ENCODE measurements at places on chromosomes 11 and 22.

DNA sequence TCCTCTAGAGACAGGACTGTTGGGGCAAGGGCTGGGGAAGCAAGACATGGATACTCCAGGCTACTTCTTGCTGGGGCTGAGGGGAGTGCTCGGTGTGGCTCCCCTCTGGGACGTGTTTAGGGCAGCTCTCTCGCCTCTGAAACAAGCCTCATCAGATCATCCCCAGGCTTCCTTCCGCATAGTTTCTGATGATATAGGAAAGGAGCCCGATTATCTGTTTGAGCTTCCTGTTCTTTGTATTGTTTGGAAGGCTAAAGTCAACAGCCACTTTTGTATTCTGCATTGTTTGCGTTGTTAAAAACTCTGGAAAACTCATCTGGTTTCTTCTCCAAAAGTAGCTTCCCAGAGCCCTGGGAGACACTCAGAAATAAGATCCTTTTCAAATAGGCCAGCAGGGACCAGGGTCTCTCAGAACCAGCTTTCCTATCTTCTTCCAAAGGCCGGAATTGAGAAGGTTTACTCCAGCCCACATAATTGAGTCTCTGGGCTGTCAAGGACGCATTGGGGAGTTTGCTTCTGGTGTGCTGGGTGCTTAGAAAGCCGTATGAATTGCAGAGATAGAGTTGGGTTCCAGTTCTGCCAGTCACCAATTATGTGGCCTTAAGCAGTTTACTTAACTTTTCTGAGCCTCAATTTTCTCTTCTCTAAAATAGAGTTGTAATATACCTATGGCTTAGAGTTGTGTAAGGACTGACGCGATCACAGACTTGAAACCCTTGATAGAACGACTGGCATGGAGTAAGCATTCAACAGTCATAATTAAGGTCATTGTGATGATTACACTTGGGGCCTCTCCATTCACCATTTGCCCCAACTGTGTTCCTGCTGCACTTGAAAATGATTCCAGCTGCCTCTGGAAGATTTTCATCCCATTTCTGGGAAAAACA lies 19.1 kb downstream of the CD44 start:
- no peak for DNase-seq

DNA sequence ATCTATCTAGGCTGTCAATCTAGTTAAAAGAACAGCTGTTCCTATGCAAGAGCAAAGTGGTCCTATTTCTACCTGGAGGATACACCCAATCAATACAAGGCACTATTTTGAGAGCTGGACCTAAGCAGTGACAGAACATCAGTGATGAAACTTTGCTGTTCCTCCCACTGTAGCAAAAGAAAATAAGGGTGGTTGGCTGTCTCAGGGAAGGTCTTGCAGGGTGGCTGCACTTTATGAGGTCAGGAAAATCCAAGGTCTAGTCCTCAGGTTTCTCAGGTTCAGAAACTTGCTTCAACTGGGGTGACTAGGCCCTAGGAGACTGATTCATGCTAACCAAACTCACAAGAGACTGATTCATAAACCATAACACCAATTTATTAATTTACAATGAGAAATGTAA lies 11.6 kb downstream of the CPSF7 start:
- no peak for DNase-seq

DNA sequence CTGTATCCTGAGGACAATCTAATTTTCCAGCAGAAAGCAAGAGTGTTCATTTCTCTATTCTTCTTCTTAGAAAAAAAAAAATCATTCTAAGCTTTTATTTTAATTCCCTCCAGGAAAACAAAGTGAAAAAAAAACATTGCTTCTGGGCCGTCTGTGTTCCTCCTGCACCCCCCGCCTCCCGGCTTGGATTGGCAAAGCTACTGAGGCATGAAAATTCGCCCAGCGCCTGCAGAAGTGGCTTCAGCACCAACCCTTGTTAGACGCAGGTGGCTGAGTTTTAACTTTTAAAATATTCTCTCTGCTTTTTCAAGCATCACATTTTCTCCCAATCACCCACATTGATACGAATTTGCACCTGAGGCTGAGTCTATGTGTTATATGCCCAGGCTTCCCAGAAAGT lies 401.6 kb downstream of the BRD1 start:
- no peak for DNase-seq

- no peak for DNase-seq
Observed at GRCh38 chr11:104694259-104695064, 203.8 kb downstream of the CASP12 start.

DNA sequence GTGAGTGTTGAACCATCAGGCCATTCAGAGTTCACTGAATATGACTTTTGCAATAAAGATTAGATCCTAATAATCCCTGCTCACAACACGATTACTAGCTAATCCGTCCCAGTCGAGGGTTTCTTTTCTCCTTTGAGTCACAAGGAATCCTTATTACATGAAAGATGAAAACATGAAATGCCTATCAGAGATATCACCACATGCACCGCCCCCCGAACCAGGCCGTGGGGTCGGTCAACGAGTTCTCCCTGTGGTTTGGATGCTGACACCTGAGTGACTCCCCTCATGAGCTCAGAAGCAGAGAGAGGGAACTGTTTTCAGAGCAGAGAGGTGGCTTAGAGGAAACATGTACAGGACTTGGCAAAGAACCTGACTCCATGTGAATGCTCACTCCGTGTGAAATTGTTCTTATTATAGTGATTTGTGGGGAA lies 263.3 kb downstream of the ETS1 start:
- no peak for DNase-seq

DNA sequence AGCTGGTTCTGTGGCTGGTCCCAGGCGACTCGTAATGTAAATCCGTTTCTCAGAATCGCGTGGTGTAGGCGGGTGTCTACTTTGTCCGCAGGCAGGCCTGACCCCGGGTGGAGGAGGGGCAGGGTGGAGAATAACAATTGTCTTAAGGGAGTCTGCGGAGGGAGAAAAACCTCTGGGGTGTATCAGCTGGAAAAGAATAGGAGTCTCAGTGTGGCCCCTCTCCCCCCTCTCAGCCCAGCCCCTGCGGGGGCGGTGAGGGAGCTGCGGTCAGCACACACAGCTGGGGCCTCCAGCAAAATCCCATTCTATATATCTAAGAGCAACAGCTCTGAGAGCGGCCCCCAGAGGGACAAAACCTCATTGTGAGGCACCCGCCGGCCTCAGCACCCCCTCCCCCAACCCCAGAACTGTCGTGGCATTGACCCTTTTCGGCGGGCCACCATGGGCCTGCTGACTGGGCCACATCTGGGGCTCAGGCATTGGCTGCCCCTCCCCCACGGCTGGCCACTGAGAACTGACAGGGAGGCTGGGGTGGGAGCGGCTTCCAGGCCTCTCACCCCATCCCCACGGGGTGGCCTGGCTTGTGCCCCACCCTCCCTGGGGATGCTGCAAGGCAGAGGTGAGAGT lies 2.7 kb upstream of the MYRF start:
- DNase-seq = no peak

GRCh38 chr11:130068986-130069658 lies 572 bp upstream of the APLP2 start:
- DNase-seq = no peak

DNA sequence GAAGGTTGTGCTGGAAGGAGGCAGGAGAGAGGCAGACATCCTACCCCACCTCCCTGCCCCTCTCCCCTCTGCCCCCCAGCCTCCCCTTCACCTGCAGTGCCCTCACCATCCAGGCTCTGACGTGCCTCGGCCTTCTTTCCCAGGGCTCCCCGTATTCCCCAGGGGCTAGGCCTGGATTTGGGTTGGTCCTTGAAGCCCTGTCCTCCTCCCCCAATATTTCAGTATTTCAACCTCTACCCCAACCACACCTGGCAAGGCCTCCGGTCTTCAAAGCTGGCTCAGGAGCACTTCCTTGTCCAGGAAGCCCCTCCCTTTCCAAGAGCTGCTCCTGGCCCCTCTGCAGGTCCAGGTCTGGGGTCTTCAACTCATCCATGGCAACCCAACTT lies 8.6 kb upstream of the PDE2A start:
- DNase-seq = no peak

DNA sequence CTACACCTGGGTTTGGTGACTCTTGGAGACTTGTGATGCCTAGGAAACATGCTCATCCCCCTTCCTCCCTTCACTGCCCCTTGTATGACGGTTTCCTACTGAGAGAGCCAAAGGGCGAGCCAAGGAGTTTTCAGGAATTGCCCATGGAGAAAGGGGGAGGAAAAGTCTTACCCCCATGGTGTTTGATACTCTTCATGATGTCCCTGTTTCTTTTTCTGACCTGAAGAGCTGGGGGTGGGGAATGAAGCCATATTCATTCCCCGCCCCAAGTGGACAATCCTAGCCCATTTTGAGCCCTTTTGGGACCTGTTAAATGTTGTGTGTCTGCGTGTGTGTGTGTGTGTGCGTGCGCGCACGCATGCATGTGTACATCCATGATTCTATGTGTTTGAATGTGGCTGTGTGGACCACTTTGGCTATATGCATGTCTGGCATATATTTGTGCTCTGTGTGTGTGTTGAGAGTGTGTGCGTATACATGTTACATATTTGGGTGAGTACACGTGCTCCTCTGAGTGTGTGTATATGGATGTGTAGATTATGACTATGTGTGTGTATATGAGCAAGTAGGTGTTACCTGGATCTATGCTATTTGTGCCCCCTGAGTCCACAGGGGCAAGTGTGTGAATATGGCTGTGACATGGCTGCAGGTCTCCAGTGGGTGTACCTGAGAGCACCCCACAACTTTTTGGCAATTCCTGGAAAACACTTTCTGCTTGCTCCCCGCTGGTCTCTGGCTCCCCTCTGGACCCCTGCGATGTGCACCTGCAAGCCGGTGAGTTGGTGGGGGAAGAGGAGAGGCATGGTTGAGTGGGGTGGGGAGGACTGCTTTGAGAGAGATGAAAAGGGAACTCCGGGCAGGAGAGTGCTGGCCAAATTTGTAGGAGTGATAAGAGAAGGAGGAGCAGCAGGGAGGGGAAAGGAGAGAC lies 24.6 kb downstream of the OTOG start:
- DNase-seq = no peak

DNA sequence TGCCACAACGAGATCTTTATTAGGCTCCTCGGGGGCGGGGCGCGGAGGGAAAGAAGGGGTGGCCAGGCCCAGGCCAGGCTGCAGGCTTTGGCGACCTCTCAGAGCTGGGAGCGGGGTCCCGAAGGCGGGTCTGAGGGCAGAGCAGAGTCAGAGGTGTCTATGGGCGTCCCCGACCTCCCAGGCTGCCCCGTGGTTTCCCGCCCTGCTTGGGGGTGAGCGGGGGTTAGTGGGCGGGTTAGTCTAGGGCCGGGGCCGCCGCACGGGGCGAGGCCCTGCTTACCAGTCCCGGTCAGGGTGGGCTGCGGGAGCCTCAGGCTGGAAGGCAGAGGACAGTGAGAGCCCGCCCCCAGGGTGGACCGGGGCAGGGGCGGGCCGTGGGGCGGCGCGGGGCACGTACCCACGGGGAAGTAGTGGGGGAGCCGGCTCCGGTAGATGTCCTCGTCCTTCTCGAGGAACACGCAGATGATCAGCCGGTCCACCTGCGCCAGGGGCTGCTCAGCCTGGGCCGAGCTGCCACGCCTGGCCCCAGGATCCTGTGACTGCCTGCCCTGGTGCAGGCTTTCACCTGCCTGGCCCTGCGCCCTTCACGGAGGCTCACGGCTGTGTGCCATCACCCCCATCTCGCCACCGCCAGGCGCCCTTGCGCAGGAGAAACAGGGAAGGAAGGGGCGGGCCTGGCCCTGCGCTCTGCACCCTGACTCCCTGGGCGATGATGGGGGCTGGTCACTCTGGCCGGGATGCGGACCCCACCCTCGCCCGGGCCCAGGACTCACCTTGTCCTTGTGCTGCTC lies 12.5 kb downstream of the OTUB1 start:
- no peak for DNase-seq

DNA sequence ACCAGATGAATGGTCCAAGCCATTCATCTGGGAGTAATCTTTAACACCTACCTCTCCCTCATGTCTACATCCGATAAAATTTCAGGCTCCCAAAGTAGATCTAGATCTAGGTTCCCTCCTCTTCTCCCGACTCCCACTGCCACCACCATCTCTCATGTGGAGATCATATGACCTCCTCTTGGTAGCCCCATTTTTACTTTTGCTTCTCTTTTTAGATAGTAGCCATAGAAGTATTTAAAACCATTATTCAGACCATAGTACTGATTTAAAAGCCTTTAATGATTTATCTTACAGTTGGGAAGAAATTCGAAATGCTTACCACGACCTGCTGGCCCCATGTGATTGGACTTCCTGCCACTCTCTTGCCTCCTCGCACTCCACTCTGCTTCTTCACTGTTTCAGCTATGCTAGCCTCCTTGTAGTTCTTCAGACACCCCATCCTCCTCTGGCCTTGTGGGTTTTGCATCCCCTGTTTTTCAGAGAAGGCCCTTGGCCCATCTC lies 98.5 kb downstream of the RASSF10 start:
- DNase-seq = no peak

DNA sequence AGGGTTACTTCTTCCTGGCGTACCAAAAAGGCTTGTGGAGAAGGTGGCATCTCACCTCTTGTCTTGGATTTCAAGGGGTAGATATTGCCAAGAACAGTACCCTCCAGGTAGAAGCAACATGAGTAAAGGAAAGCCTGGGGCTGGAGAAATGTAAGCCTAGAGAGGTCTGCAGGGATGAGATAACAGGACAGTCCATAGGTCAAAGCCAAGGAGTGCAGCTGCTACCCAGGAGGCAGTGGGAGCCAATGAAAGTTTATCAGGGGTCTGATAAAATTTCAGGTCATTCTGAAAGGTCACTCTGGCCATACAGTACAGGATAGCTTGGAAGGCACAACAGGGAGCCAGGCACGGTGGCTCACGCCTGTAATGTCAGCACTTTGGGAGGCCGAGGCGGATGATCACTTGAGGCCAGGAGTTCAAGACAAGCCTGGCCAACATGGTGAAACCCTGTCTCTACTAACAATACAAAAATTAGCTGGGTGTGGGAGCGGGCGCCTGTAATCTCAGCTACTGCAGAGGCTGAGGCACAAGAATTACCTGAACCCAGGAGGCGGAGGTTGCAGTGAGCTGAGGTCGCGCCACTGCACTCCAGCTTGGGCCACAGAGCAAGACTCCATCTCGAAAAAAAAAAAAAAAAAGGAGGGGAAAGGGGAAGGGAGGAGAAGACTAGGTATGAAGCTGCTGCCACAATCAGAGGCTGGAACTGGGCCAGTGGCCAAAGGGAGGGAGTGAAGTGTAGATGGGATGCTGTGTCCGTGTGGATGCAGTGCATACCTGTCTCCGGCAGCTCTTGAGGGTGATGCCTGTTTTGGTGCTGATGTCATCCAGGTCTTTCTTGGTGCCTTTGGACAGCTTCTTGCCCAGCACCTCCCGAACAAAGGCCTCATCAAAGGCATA lies 1.2 kb downstream of the FIBP start:
- DNase-seq = no peak

DNA sequence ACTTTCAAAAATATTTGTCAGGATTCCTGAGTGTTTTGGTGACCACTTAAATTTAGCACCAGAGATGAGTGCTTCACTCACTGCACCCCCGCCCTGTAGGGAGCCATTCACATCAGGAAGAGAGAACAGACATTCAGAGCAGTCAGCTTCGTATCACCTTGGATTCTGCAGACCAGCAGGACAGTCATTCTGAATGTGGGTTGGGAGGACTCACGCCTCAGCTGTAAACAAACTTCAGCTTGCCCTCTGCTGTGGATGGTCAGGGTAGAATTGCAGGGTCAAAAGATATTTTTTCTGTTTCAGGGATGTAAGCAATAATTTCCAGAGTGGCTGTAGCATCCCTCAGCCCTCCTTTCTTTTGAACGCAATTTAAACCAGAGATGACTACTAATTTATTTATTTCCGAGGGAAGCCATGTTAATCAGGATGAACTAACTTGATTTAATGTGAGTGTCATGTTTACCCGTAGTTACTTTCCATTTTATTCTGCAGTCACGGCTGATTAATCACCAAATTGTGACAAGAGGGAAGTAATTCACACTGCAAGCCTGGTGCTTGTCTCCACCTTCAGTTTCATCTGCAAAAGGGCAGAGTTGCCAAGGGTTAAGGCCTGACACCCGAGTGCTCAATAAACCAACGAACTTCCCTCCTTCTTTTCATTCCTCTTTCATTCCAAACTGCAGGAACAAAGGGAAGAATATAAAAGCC lies 174.2 kb upstream of the DDI1 start:
- DNase-seq = no peak

All from NCI-H1417 treated with DMSO at 0.1 percent for 48 hours (cell line).